Muscle of back (tissue), 13 donors: ENCODE measurements at places on chromosomes 6 and 20.

- DNase-seq: no peak
These were observed 220.9 kb upstream of the MYLIP start for GRCh38 chr6:15907914-15908518.

DNA sequence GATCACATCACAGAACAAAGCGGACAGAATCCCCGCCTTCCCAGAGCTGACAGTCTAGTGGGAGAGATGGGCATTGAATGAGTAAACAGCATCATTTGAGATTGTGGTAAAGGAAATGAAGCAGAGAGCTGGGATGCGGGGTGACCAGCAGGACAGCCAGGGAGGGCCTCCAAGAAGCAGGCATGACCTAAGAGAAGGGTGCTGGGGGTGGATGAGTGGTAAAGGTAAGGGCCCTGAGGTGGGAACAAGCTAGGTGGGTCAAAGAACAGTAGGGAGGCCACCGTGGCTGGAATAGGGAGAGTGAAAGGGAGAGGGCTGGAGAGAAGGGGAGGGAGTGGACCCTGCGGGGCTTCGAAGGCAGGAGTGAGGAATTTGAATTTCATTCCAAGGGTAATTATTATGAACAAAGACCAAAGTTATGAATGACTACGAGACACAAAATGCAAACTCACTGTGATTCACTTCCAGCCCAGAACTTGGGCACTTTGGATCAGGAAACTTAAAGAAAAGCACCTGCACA, 61.4 kb downstream of the CEBPB start:
- no peak for DNase-seq

DNA sequence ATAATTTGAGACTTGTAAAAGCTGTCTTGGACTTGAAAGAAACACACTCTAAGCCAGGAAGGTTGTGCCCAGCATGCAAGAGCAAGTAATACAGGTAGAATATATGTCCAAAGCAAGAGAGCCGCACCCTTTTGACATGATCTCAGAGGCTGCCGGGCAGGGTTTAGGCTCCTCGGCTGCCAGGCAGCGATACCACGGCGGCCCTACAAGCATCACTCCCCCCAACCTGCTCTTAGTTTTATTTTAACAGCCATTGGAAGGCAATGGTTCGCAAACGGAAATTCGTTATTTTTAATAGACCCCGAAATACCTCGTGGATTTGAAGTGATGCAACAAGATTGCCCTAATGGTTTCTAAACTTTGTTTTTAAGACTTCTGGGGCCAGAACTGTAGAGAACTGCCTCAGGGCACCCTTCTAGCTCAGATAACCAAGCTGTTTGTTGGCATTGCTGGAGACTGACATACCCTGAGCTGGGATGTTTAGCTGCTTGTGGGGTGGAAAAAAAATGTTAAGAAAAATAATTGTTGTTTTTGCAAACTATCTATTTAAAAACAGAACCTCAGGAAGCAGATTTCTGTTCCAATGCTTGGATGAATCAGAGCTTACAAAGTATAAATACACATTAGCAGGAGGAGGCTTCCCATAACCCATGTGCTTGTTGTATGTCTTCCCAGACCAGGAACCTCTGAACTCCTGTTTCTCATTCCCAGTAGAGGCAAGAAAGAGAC, 39.0 kb downstream of the JAG1 start:
- DNase-seq: no peak

GRCh38 chr6:65701325-65701724, 5.7 kb downstream of the EYS start:
- DNase-seq: no peak

DNA sequence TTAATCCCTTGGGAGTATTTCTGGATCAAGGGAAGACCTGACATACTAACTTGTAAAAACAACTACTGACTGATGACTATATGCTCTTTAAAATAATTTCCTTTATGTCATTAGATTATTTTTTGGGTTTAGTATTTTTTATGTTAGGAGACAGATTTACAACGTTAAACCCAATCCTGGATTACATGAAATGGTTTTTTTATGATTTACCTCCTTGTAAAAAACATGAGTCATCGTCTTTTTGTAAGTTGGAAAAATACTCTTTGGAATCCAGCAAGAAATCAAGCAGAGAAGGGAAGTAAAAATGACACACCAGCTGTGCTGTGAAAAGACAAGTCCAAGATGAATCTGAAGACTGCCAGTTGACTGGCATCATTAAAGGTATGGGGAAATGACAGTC, 6.7 kb downstream of the STK4 start:
- DNase-seq: no peak

GRCh38 chr20:10651227-10651990, 22.4 kb downstream of the JAG1 start:
- no peak for DNase-seq

GRCh38 chr20:14449323-14449722, 111.9 kb upstream of the FLRT3 start:
- DNase-seq: no peak

GRCh38 chr20:9400171-9401025, 114.0 kb upstream of the LAMP5 start:
- DNase-seq: no peak

DNA sequence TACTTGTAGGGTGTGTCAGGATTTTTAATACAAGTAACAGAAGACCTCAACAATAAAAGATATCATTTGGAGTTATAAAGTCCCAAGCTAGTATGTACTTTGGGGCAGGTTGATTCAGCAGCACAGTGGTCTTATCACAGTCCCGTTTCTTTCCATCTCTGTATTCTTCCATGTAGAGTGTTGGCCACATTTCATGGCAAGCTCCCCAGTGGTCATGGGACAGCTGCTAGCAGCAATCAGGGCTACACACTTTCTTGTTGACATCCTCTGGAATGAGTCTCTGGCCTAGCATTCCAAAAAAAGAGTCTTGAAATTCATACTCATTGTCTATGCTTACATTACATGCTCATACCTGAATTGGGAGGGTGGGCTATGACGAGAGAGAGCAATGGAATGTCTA, 53.2 kb downstream of the SOBP start:
- no peak for DNase-seq

GRCh38 chr6:132390017-132390416, 11.3 kb downstream of the MOXD1 start:
- DNase-seq: no peak

GRCh38 chr6:29982097-29982496, 39.8 kb downstream of the HLA-A start:
- no peak for DNase-seq

GRCh38 chr20:58667975-58668374, 16.9 kb downstream of the STX16 start:
- no peak for DNase-seq

- DNase-seq: no peak
These were observed 125.3 kb upstream of the SPTLC3 start for GRCh38 chr20:12883507-12883885.

- no peak for DNase-seq
These were observed 48.7 kb downstream of the TSHZ2 start for GRCh38 chr20:53020834-53021233.

GRCh38 chr6:166957087-166957804, 896 bp upstream of the RNASET2 start:
- no peak for DNase-seq

DNA sequence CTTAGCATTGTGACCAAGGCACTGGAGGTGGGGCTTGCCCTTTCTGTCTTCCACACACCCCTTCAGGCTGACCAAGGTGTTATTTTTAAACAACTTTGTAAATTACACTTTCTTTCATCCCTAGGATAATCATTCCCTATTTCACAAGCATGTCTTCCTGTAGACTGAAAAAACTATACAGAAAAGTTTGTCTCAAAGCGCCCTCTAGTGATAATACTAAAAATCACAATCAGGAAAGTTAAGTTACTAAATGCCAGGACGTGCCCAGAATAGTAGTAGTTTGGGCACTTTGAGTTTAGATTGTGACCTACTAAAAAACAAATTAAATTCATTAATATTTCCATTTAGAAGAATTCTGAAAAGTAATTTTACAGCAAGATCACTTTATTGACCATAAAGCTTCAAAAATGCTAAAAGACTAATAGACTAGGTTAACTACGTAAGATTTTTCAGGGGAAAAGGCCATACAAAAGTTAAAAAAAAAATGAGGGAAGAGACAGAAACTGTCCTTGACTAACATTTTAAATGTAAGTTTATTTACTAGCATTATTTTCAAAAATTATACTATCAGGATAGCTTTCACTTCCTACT, 123.3 kb upstream of the DUSP22 start:
- DNase-seq: peak; percentile 38

DNA sequence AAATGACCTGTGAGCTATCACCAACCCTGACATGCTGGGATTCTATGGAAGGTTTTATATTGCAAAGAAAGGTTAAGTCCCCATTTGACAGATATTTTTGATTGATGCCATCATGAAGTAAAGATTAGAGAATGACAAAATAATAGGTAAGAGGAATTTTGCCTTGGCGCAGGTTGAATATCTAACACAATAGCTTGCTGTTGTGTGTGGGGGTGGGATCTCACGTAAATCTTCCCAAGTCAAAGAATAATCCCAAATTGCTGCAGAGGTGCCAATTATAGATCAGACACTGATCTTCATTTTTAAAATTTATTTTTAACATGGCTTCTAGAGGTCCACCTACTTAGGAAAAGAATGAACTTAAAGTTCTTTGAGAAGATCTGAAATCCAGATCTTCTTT, 135.5 kb downstream of the FIG4 start:
- DNase-seq: no peak

DNA sequence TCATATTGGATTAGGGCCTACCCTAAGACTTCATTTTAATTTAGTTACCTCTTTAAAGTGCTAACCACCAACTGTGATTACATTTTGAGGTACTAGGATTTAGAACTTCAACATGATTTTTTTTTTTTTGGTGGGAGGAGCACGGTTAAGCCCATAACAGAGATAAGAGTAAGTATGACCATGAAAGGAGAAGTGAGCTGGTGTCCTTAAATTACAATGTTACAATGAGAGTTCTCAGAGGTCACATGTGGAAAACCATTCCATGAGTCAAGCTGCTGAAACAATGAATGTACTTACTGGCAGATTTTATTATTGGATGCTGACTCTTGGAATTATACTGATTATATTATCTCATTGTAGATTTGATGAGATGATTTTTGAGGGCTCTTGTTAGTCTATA, 779.3 kb upstream of the CITED2 start:
- DNase-seq: no peak

DNA sequence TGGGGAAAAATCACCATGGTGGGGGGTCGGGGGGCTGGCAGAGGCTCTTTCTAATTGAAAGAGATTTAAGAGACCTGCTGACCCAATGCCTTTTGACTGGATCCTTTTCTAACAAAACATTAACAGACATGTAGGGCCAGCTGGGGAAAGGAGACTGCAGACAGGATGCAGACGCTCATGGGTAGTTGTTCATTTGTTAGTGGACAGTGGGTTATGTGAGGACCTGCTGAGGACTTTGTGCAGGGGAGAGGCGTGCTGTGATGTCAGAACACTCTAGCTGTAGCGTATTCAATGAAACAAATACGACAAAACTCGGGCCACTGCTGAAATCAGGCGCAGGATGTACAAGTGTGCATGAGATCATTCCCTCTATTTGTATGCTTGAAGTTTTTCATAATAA, 1.2 kb downstream of the IP6K3 start:
- DNase-seq: no peak

DNA sequence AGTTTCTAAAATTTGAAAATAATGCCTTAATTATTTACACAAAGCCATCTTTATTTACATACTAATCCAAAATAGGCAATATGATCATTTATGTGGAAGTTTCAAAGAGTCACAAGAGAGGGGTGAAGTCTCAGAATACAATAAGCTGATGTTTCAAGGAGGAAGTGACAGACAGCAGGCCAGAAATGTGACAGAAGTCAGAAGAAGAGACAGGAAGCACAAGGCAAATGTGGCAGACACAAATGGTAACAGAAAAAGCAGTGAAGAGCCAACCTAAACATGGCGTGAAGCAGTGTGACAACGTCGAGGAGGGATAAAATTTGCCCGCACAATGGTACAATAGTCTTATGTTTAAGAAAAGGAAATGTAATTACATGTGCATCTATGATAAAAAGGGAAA, 59.8 kb downstream of the SHPRH start:
- DNase-seq: no peak

- DNase-seq: peak; percentile 82
These were observed 1.6 kb upstream of the THBD start for GRCh38 chr20:23050847-23051627.

DNA sequence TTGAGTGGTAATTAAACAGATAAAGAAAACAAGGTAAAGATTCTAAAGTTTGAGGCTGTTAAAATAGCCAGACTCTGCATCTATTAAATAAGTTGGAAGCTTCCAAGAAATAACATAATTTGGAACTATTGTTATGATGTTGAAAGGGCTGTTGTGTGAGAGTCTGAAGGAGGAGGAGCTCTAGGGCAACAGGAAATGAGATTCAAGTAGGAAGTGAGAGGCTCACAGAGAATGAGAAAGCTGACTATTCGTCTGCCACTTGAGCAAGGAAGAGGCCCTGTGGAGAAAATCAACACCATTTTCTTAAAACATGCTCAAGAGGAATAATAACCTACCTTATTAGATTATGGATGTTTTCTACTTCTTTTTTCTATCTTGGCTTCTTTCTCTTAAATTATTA, 185.2 kb downstream of the SLC24A3 start:
- DNase-seq: no peak

- DNase-seq: no peak
These were observed 29.3 kb upstream of the TRIM27 start for GRCh38 chr6:28953039-28953584.

DNA sequence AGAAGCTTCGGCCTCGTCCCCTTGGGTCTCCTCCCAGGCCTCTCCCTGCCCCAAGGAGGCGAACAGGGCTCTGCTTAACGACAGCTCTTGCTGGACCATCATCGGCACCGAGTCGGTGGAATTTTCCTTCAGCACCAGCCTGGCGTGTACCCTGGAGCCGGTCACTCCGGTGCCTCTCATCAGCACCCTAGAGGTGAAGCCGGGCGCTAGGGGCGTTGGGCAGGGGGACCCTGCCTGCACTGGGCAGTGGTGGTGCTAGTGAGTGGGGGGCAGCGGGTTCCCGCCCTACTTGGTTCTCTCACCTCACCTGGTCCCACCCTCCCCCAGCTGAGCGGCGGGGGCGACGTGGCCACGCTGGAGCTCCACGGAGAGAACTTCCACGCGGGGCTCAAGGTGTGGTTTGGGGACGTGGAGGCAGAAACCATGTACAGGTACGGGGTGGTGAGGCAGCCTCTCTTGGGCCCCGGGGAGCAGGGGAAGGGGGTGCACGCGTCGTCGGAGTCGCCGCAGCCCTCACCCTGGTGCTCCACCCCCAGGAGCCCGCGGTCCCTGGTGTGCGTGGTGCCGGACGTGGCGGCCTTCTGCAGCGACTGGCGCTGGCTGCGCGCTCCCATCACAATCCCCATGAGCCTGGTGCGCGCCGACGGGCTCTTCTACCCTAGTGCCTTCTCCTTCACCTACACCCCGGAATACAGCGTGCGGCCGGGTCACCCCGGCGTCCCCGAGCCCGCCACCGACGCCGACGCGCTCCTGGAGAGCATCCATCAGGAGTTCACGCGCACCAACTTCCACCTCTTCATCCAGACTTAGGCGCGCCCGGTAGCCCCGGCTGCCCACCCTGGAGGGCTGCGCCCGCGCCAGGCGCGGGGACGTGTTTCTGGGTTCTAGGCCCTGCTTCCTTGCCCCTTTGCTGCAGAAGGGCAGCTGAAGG, 8.3 kb upstream of the MATN4 start:
- no peak for DNase-seq
